ENCODE measurements at places on chromosomes 3 and 15.

GRCh38 chr3:147943265-147943945 is 534.2 kb downstream of the ZIC1 start:
- no peak overlapping the region for H3K4me3 ChIP-seq
- DNase-seq: no peak
- H3K4me1 ChIP-seq: no peaks in the 10 kb centered on the region
- no peaks in the 10 kb centered on the region for H3K27me3 ChIP-seq
- H3K27ac ChIP-seq: no peak overlapping the region

DNA sequence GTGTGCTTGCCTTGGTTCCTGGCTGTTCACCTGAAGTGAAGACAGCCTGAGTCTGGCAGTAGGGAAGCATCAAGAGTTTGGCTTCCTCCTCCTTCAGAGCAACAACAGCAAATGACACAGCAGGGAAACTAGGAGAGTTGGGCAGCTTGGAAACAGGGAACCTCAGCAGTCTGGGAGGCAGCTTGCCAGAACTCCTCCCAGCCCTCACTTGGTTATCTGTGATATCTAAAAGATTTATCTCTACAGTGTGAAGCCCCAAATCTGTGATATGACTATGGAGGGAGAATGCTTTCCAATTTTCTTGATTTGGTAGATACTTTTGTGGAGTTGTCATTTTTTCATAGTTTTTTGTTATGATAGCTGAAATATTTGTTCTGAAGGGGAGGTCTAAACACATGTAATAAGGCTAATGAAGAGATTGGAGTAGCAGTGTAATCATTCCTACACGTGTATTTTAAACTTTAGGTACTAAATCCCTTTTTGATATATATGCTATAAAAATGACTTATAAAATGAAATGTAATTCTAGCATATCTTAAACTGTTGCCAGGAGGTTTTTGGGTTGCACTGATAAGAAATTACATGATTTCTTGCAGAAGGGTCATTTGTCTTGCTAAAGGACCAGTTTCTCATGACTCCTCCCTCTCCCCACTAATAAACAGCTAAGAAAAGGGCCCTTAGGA is 20.8 kb downstream of the UBE2E1 start:
- no peaks in the 10 kb centered on the region for H3K27me3 ChIP-seq
- H3K4me1 ChIP-seq: peaks cover 9% of the 10 kb centered on the region
- no peak overlapping the region for H3K4me3 ChIP-seq
- no peak overlapping the region for H3K27ac ChIP-seq
- H3K36me3 ChIP-seq: no peaks in the 10 kb centered on the region
- DNase-seq: no peak

- no peaks in the 10 kb centered on the region for H3K27me3 ChIP-seq
- H3K36me3 ChIP-seq: no peaks in the 10 kb centered on the region
- H3K4me1 ChIP-seq: peaks cover 17% of the 10 kb centered on the region
- no peak overlapping the region for H3K4me3 ChIP-seq
Observed at GRCh38 chr15:78004222-78004727, 73.2 kb downstream of the TBC1D2B start.

DNA sequence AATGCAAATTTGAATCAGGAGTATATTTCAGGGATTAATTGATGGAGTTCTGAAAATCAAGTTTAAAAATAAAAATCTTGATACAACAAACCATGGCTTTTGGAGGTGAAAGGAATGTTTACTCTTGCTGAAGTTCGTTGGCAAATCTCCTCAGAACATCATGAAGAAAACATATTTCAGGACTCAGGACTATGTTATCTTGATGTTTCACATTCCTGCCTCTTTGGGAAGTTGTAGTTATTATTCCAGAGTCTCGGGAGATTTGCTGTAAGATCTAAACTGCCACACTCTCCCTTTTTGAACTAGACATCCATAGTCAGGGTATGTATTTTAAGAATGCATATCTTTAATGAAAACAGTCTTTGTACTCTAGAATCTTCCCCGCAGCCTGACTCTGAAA is 271.2 kb downstream of the RBMS3 start:
- H3K36me3 ChIP-seq: no peaks in the 10 kb centered on the region
- no peak for DNase-seq

GRCh38 chr3:131221731-131222130 is 159.8 kb upstream of the NUDT16 start:
- peaks cover 2% of the 10 kb centered on the region for H3K4me1 ChIP-seq
- DNase-seq: no peak
- no peaks in the 10 kb centered on the region for H3K27me3 ChIP-seq
- no peaks in the 10 kb centered on the region for H3K36me3 ChIP-seq
- H3K27ac ChIP-seq: no peak overlapping the region

GRCh38 chr3:128254967-128255366 is 101.7 kb downstream of the EEFSEC start:
- no peaks in the 10 kb centered on the region for H3K27me3 ChIP-seq
- no peak for DNase-seq
- no peak overlapping the region for H3K4me3 ChIP-seq
- no peaks in the 10 kb centered on the region for H3K4me1 ChIP-seq

- DNase-seq: no peak
- H3K27ac ChIP-seq: no peak overlapping the region
- H3K4me3 ChIP-seq: no peak overlapping the region
- H3K4me1 ChIP-seq: no peaks in the 10 kb centered on the region
Observed at GRCh38 chr3:121269389-121269788, 276.4 kb downstream of the POLQ start.

GRCh38 chr3:11220230-11220629 is 52.0 kb upstream of the ATG7 start:
- no peaks in the 10 kb centered on the region for H3K27me3 ChIP-seq
- no peak overlapping the region for H3K27ac ChIP-seq
- H3K4me1 ChIP-seq: no peaks in the 10 kb centered on the region
- no peak for DNase-seq

GRCh38 chr3:113441051-113441770 is at the start of gene CFAP44:
CFAP44 (minus strand) TSS chr3:113441493; CDS start chr3:113433664, 7,829 bp downstream.
- peaks cover 3% of the 10 kb centered on the region for H3K4me1 ChIP-seq
- peak within 1 kb of the TSS; percentile 35 for H3K4me3 ChIP-seq
- no peaks in the 10 kb centered on the region for H3K27me3 ChIP-seq
- H3K36me3 ChIP-seq: no peaks in the 10 kb centered on the region
- DNase-seq: peak; percentile 83

DNA sequence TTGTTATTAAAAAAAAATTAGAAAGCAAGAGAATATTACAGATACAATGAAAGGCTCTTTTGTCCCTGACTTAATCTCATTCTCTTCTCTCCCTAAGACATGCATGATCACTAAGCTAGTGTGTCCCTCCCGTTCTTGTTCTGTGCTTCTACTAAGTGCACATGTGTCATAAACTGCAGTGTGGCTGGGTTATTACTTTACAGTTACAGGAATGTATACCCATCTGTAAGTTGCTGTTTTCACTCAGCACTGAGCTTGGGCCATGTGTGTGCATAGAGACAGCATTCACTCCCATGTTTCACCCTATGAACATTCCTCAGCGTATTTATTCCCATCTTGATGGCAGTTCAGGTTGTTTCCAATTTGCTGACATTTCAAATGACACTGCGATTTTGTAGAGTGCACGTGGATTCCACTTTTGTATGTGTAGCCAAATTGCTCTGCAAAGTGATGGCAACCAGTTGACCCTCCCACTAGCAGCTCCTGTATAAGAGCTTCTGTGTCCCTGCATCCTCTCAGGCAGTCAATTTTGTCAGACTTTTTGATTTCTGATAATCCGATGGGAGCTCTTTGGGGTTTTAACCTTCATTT is 145.8 kb upstream of the UBE2E1 start:
- no peak for DNase-seq
- no peaks in the 10 kb centered on the region for H3K27me3 ChIP-seq
- peaks cover 5% of the 10 kb centered on the region for H3K4me1 ChIP-seq
- no peak overlapping the region for H3K27ac ChIP-seq
- no peak overlapping the region for H3K4me3 ChIP-seq
- no peaks in the 10 kb centered on the region for H3K36me3 ChIP-seq

DNA sequence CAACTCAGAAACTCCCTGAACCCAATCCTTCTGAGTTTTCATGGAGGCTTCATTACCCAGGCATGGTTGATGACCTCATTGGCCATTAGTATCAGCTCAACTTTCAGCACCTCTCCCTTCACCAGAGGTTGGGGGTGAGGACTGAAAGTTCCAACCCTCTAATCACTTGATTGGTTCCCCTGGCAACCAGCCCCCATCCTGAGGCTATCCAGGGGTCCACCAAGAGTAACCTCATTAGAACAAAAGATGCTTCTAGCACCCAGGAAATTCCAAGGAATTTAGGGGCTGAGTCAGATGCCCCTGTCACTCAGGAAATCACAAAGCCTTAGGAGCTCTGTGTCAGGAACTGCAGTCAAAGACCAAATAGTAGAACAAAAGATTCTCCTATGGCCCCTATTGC is 43.8 kb downstream of the ADAMTSL3 start:
- no peak for DNase-seq
- no peak overlapping the region for H3K27ac ChIP-seq
- no peaks in the 10 kb centered on the region for H3K36me3 ChIP-seq
- H3K27me3 ChIP-seq: no peaks in the 10 kb centered on the region
- no peak overlapping the region for H3K4me3 ChIP-seq

DNA sequence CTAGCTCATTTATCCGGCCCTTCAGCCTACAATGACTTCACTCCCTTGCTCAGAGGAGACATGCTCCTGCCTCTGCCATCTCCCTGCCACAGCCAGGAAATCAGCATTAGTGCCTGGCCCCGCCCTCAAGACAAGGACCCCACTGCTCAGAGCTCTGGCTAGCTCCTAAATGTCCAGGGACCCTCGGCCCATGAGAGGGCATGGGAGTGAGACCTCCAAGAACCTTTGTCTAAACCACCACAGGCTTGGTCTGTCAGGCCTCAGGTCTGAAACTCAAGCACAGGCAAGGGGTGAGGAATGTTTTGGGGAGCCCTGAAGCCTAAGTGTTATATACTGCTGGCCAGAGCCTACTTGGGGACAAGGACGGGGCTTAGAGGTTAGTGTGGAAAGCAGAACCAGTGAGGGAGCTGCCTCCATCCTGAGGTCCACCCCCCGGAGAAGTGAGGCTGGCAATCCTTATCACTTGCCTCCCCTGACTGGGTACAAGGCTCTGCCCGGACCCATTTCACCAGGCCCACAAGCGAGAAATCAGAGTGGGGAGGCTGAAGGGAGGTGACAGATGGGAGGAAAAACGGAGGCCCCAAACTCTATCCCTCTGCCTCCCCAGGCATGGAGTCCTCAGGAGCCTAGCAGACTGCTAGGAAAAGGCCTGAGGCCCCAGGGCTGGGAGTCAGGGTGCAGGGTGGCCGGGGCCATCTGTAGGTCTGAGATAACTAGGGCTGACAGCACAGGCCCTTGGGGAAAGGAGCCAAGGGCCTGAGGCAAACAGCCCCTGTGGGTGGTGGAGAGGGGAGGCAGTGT is 18.8 kb downstream of the SHF start:
- H3K27me3 ChIP-seq: no peaks in the 10 kb centered on the region
- no peaks in the 10 kb centered on the region for H3K36me3 ChIP-seq
- H3K4me3 ChIP-seq: no peak overlapping the region
- no peak for DNase-seq

- H3K27ac ChIP-seq: no peak overlapping the region
- H3K4me3 ChIP-seq: no peak overlapping the region
- no peaks in the 10 kb centered on the region for H3K4me1 ChIP-seq
- H3K36me3 ChIP-seq: no peaks in the 10 kb centered on the region
Observed at GRCh38 chr3:36519682-36520081, 139.4 kb downstream of the STAC start.

DNA sequence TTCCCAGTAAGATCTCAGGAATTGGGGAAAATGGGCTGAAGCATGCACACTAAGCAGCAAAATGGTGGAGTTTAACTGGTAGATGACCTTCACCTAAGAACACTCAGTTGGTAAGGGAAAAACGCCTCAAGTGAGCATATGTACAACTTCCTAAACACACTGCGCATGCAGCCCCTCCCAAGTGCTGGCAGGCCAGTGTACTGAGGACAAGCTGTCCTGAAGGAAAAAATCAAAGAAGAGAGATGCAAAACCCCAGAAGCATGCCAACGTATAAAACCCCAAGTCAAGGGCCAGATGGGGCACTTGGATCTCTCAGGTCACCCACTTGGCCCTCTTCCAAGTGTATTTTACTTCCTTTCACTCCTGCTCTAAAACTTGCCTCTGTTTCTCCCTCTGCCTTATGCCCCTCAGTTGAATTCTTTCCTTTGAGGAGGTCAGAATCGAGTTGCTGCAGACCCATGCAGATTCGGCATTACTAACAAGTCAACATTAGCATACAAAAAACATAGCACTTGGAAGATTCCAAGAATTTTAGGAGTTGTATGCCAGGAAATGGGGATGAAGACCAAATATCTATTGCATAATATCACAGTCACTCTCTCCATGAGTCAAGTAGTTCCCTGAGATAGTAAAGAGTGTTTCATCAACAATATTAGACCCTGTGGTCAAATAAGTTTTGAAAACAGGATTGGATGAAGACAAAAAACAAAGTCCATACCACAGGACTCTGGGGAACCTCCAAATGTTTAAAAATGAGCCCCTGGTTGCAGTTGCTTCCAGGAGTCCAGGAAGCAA is 10.8 kb upstream of the FYCO1 start:
- DNase-seq: no peak
- peak overlapping the region; percentile 73 for H3K27ac ChIP-seq
- no peaks in the 10 kb centered on the region for H3K27me3 ChIP-seq
- H3K4me3 ChIP-seq: no peak overlapping the region
- H3K36me3 ChIP-seq: no peaks in the 10 kb centered on the region
- H3K4me1 ChIP-seq: peaks cover 14% of the 10 kb centered on the region

DNA sequence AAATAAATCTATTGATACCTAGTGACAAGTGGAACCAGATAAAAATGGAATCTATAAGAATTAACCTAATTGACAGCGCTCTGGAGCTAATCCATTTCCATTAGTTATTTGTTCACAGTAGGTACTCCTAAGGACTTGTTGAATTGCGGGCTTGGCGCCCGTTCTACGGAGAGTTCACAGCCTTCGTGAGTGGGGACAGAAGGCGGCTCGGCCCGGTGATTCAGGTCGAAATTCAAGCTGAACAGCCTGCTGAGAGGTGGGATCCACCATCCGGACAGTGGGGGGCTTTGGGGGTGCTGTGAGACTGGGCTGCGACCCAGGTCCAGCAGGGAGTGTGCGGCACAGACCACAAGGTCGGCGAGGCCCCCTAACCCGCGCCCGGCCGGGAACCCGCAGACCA is 779 bp upstream of the CTNNB1 start:
- DNase-seq: peak; percentile 52
- no peaks in the 10 kb centered on the region for H3K36me3 ChIP-seq
- H3K27me3 ChIP-seq: no peaks in the 10 kb centered on the region
- H3K4me1 ChIP-seq: no peaks in the 10 kb centered on the region

DNA sequence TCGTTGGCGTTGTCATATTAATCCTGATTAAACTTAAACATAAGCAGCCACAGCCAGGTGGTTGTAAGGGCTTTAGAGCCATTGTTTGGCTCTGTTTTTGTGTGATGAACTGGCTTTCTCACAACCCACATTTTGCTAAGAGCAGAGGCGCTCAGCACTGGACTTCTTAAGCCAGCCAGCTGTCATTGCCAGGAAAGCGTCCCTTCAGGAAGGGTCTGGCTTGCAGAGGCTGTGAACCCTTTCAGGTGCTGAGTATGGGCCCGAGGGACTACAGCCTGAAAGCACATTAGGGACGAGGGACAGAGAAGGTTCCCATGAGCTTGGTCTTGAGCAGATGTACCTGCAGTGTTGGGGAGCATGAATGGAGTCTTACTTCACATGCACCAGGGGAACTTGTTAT is 112.3 kb downstream of the CHCHD6 start:
- no peak overlapping the region for H3K27ac ChIP-seq
- DNase-seq: no peak
- no peaks in the 10 kb centered on the region for H3K27me3 ChIP-seq

GRCh38 chr3:39896184-39896583 is 86.8 kb downstream of the MYRIP start:
- no peaks in the 10 kb centered on the region for H3K27me3 ChIP-seq
- no peaks in the 10 kb centered on the region for H3K4me1 ChIP-seq
- H3K4me3 ChIP-seq: no peak overlapping the region
- no peak overlapping the region for H3K27ac ChIP-seq

GRCh38 chr3:61796088-61796680 is 234.8 kb downstream of the PTPRG start:
- no peak for DNase-seq
- no peaks in the 10 kb centered on the region for H3K27me3 ChIP-seq
- H3K4me1 ChIP-seq: peaks cover 4% of the 10 kb centered on the region
- no peak overlapping the region for H3K27ac ChIP-seq
- H3K36me3 ChIP-seq: no peaks in the 10 kb centered on the region
- no peak overlapping the region for H3K4me3 ChIP-seq
